ENCODE measurements at places on chromosomes 3 and 15. TPM values are rescaled to one million over a fixed set of nuclear protein-coding genes. Genes with fewer than 3 reads are reported as not detected.

Gene LRRC2
- total RNA-seq = 135 TPM

- H3K4me3 ChIP-seq = no peak overlapping the region
- peaks cover 3% of the 10 kb centered on the region for H3K4me1 ChIP-seq
- H3K36me3 ChIP-seq = no peaks in the 10 kb centered on the region
- no peak overlapping the region for H3K27ac ChIP-seq
- DNase-seq = peak; percentile 53
Observed at GRCh38 chr15:77634266-77634962, 1.7 kb upstream of the LINGO1 start.

GRCh38 chr15:74206801-74207281, 4.3 kb upstream of the STRA6 start:
- peaks cover 6% of the 10 kb centered on the region for H3K4me1 ChIP-seq
- H3K4me3 ChIP-seq = no peak overlapping the region
- no peaks in the 10 kb centered on the region for H3K27me3 ChIP-seq
- no peak for DNase-seq
- no peak overlapping the region for H3K27ac ChIP-seq

Gene SLC28A1
- 2.0 TPM for total RNA-seq

Gene ARPP21
- total RNA-seq = not detected
